ENCODE measurements at places on chromosomes 5 and 9.

DNA sequence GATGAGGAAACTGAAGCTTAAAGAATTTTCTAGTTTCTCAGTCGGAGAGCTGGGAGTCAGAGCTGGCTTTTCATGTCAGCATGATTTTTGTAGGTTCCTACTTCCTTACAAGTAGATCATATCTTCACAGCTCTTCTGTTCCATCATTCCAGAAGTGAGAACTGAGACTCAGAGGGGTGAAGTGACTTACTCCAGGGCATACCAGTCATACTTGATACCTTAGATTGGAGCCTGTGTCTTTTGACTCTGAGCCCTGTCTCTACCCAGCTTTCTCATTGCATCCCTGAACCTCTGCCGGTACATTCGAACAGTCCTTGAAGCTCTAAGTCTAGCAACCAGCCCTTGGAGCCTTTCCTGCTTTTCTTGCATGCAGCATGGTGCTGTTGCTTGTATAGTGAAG is 53.3 kb downstream of the MCCC2 start:
- DNase-seq = no peak

GRCh38 chr9:132008855-132009812 is 70.5 kb downstream of the MED27 start:
- DNase-seq = no peak

GRCh38 chr5:40030661-40031060 is 605.9 kb upstream of the DAB2 start:
- DNase-seq = no peak

GRCh38 chr5:35218981-35219380 is 11.3 kb downstream of the PRLR start:
- no peak for DNase-seq

DNA sequence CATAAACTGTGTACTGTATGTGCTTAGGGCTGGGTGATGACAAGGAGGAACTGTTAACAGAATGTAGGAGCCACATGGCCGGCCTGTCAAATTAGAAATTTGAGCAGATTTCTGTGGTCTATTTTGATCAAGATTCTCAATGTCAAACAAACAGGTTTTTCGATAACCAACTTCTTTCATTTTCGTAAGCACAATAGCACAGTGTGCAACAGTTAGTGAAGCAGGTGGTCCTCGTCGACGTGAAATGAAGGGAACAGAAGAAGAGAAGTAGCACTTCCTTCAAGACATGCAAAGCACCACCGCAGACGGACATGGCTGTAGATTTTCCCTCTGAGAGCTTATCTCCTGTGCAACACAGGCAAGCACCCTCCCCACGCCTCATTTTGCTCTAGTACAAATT is 252.1 kb downstream of the CRB2 start:
- no peak for DNase-seq

- DNase-seq = no peak
Observed at GRCh38 chr9:87479801-87480201, 17.9 kb upstream of the DAPK1 start.

GRCh38 chr5:33184367-33184766 is 256.4 kb upstream of the TARS1 start:
- DNase-seq = no peak

GRCh38 chr5:32586276-32586599 is 881 bp downstream of the SUB1 start:
- no peak for DNase-seq

- DNase-seq = no peak
Observed at GRCh38 chr5:107670087-107670931, 428 bp downstream of the EFNA5 start.

DNA sequence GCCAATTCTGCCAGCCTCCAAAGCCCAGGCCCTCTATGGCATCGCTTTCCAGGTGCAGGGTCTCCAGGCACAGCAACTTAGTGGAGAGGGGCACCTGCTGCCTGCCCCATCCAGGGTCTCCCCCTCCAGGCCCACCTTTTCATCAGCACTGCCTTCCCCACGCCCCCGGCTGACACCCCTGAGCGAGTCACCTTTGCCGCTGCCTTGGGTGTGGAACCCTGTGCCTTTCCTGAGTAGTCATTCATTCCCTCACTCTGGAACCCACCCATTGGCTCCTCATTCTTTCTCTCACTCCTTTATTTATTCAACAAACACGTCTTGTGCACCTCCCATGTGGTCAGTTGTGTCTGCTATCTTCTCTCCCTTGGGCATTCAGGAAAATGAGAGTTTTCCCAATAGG is 14.5 kb upstream of the RPL26L1 start:
- no peak for DNase-seq

DNA sequence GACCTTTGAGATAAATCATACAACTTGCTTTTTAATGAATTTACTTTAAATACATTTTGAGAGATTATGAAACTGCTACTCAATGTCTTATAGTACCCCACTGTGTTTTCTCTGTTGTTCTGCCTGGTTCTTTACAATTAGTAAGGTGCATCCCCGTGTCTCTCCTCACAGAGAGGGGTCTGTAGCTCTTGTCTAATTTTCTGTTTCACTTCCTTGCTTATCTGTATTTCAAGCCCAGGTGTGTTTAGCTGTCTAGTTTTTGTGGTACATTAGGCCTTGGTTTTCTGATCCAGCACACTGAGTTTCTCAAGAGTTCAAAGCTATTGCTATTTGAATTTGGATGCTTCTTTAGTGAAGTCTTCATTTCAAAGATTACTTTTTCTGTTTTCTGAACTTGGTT is 105.1 kb downstream of the MAST4 start:
- DNase-seq = no peak

DNA sequence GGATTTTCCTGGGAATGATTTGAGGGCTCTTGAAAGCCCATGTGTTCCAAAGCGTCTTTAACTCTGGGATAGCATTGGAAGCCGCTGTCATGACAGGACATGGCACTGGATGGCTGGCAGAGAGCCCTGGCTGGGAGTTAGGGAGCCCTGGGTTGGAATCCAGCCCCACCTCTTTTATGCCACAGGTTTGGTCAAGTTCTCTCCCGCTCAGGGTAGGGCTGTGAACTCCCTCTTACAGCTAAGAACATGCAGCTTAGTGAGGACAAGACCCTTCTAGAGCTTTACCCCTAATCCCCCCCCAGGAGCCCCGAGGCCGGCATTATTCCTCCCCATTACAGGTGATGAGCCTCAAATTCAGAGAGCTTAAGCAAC is 37.2 kb downstream of the OLFML2A start:
- DNase-seq = no peak

DNA sequence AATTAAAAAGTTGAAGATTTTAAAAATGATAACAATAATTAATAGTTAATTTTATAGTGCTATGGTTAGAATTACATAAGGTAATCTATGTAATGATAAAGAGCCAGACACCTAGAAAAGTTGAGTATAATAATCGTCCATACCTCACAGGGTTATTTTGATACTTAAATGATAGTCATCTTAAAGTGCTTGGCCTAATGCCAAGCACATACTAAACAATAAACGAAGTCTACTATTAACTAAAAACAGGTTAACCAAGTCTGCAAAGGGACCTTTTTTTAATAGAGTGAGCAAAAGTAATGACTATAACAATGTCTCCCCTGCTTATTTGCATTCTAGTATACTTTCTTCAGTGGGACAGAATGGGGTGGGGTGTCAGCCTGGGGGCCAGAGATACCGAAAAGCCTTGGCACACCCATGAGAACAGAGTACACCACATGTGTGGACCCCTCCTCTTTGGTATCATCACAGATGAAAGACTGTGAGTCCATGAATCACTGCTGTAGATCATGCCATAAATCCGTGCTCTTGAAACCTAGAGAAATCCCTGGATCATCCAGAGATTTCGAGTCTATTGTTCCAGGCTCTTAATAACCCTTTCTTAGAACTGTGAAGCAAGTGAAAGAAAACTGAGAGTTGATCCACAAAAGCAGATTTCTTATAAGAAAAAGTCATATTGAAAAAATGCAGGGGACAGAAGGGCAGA is 249.5 kb downstream of the PRELID2 start:
- DNase-seq = no peak

DNA sequence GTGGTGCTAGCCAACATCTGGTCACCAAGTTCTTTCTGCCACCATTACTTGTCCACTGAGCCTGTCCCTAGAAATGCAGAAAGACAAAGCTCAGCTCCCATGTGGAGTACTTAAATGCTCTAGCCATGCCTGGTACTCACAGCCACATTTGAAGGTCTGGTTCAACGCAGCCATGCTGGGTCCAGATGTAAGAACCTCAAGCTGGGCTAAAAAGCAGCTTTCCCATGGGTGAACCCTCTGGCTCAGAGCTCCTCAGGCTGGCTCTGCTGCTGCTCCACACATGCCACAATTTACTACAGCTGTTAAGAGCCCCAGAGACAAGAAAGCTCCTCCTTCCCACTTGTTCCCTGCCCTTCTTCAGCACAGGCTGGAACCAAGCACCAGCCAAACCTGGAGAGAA is 97.1 kb upstream of the LRRTM2 start:
- no peak for DNase-seq

DNA sequence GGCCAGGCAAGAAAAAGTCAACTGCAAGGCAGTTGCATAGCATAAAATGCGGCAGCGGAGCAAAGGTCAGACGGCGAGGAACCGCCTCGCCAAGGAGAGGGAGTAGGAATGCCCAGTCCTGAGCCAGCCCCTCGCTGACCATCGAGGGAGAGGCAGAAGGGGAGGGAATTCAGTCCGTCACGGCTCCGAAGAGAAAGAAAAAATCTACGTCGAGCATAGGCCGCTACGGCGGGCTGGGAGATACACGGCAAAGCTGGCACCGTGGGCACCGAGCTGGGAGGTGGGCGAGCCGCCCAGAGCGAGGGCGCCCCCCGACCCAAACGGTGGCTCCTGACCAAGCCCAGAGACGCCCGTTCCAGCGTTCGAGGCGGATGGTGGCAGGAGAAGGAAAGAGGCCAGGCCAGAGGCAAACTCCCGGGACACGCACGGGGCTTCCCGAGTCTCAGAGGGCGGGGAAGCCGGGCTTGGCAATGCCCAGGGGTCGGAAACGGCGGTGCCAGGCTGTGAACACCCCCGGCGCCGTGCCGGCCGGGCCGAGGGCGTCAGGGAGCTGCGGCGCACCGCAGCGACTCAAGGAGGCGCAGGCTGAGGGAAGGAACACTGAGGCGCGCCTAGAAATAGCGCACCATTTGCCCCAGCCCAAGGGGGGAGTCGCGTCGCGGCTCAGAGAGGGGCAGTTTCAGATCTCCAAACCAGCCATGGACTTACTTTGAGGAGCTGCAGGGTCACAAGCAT is 518 bp downstream of the SPRY4 start:
- DNase-seq = peak; percentile 15

DNA sequence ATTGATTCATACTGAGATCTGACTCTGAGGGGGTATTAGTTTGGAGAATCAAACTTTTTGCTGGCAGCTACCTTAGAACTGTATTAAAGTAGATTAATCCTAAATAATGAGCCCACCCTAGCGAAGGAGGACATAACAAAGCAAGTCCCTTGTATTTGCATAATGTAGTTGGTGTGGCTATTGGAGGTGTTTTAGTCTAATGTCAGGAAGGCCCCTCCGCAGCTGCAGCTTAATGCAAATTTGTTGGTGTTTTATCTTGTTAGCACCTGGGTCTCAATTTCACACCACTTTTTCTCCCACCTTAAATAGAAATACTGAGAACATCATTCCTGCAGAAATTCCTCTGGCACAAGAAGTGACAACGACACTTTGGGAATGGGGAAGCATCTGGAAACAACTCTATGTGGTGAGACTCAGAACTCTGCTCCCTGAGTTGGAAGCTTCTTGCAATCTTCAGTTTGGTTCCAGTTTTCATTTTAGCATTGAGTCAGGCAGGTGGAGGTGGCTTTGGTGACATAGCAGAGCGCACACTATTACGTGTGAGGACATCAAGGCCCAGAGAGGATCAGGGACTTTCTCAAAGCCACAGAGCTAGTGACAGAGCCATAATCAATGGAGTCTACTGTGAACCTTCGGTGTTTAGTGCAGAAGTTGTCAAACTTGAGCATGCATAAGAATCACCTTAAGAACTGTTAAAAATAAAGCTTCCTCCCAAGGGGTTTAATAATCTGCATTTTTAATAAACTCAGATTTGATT is 33.9 kb downstream of the DOCK2 start:
- no peak for DNase-seq

DNA sequence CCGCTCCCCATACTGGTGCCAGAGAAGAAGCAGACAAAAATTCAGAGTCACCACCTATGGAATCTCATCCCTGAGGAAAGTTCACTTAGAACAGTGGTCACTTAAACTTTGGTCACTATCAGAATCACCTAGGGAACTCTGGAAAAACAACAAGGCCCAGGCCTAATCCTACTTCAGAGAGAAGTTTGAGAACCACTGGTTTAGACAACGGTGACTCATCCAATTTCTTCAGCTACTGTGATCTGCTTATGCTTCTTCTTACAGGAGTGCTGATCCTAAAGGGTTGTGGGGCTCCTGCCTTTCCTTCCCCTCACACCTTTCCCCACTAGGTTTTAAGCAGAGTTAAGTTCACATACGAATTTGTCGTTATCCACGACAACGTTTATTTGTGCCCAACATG is 194.7 kb upstream of the KLF4 start:
- DNase-seq = no peak

GRCh38 chr5:20524991-20525529 is 537.1 kb upstream of the CDH18 start:
- DNase-seq = no peak

- peak; percentile 51 for DNase-seq
Observed at GRCh38 chr5:177113566-177114424, 19.8 kb upstream of the NSD1 start.

DNA sequence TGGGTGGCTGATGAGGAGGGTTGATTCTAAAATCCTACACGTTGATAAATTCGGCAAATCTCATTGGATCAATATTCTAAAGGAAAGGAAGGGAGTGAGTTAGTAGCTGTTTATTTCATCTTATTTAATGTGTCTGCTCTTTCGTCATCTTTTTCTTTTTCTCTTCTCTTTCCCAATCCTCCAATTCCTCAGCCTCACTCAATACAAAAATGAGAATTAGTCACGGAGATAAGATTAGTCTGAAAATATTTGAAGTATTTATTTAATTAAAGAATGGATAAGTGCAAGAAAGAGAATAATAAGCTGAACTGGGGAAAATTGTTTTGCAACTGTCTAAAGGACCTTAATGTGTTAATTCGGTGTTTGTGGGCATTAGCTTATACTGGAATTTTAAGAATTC is 1095.1 kb downstream of the DTWD2 start:
- no peak for DNase-seq

DNA sequence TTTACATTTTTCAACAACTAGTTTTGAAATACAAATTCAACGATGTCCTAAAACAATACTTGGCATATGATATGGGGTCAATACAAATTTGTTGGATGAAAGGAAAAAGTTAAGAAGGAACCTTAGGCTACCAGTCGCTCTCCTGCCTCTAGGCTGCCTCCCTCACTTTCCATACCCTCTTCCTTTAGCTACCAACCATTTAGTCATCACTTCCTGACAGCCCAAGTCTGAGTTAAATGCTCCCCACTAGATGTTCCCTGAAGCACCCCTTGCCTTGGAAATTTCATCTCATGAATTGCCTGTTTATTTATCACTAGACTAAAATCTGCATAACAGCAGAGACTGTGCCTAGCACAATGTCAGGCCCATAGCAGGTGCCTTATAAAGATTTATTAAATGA is 2.7 kb upstream of the LARS1 start:
- no peak for DNase-seq

DNA sequence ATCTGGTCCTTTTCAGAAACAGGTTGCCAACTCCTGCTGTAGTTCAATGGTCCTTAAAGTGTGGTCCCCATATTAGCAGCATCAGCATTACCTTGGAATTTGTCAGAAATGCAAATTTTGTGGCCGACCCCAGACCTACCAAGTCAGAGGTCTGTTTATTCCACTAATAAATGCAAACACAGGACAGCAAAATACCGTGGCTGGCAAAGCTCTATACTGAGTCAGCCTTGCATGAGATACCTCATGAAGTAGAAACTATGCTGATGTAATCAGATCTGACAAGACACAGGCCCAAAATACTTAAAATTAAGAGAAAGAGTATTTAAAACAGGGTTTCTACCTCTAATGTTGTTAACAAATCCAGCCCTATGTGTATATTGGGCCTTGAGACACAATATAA is 3.0 kb downstream of the GOLM1 start:
- no peak for DNase-seq

Data from T-helper 17 cell (primary cell).